ENCODE measurements at places on chromosomes 11 and 22. TPM values are rescaled to one million over a fixed set of nuclear protein-coding genes. Genes with fewer than 3 reads are reported as not detected.

- no peak for DNase-seq
Observed at GRCh38 chr11:2465202-2466068, 20.6 kb downstream of the KCNQ1 start.

DNA sequence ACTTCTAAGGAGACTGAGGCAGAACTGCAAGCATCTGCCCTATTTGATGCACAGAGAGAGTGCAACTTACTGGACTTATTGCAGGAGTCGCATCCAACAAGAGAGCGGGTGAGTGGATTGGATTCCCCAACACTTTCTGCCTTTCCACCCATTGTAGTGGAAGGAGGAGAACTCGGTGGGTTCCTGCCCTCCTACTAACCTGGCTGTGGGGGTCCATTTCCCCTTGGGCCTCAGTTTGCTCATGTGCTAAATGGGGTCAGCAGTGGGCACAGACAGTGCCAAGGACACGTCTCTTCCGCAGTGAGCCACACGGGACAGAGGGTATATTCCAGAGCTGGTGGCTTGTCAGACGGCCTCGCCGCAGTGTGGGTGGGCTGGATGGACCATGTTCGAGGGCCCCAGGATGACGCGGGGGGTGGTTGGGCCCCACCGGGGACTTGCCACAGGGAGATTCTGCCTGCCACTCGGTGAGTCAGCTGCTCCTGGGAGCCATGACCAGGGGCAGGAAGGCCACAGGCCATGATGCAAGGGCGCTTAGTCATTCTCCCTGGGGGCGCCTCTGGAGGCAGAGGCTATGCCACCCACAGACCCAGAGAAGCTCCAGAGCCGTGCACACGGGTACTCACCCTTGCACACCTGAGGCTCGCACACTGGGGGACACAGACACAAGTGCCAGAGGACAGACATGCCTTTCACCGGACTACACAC lies 8.2 kb downstream of the ALX4 start:
- DNase-seq, result no peak

- no peak for DNase-seq
Observed at GRCh38 chr11:43685440-43685839, 4.9 kb downstream of the HSD17B12 start.

DNA sequence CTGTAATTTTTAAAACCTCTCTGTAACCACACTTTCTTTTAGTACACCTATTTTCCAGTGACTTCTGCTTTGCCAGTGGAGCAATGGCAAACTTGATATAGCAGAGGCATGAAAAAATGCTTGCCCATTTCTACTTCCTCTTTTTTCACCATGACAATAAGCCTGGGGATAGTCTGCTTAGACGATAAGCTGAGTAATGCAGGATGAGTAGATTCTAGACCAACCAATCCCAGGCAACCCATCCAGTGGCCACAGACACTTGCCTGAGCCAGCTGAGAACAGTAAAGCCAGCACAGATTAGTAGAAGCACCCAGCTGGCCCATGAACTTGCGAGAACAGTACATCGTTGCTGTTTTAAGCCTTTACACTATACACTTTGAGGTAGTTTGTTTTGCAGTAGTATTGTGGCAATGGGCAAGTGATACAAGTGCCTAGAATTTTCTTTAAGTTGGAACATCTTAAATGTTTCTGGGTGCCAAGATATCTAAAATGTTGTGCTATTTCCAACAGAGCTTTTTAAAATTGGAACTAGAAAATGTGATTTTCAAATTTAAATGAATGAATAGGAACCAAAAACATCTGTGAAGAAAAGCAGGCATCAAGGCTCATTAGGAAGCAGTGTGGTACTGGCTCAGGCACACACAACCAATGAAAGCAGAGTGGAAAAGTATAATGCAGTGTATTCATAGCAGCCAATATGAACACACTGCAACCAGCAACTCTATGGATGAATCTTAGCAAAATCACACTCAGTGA lies 37.7 kb downstream of the DDI1 start:
- DNase-seq, result no peak

OR51M1 gene
- not detected for total RNA-seq

LMNTD2 gene
- 0.22 TPM for total RNA-seq

DNA sequence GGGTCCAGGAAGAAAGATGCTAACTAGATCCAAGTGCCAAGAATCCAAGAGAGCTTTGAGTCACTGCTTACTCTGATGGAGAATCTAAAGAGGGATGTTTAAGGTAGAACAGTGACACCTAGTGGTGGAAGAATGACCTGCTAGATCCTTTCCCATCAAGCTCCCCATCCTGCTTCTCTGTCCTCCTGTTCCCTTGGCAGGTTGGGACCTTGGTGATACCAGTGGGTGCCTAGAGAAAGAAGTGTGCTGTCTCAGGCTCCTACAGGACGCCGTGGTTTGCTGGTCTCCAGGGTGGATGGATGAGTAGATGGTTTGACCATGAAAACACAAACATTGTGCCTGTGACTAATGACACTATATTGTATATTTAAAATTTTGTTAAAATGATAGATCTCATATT lies 383.7 kb downstream of the TMEM135 start:
- DNase-seq, result no peak

DNA sequence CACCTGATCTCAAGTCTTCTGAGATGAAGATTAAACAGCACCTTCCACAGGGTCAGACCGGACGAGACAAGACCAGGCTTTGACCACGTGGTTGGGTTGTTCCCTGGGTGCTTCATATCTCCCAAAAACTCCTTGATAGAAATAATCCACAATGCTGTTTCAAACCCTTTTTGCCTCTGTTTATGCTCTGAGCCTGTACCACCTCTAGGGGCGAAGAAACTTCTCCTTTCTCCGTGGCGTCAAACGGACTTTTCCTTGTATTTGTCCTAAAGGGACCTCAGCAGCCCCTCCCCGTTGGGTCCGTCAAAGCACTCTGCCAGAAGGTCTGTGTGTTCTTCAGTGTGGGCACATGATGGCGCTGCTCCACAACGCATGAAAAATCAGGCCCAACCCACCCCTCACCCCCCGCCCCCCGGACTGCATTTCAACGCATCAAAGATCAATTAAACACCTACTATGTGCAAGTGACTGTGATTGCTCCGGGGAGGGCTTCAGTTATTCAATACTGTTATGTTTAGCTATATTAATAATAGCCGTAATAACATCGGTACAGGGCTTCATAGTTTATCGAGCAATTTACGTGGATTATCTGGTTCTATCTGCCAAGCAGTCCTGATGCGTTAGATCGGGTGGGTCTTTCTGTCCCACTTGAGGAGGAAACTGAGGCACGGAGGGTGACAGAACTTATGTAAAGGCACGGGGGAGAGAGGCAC lies 17.3 kb upstream of the EIF3D start:
- no peak for DNase-seq

DNA sequence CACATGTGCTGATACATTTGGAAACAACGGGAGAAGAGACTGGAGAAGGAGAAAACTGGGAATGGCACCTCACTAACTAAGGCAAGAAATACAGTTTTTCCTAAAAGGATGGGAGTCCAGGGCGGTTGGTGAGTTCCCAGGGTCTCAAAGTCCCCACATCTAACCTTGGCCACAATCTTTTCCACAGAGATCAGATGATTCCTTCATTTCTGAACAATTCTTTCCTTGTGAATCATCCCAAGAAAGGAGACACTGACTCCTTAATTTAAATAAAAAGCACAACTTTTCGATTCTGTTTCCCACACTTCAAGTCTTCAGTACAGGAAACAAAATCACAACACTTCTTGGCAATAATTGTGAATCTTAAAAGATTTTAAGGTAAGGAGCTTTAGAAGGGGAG lies 384.7 kb downstream of the DCDC1 start:
- DNase-seq, result no peak

GRCh38 chr11:9277176-9277575 lies 12.0 kb upstream of the DENND5A start:
- no peak for DNase-seq

GRCh38 chr11:112087212-112087611 lies 539 bp downstream of the SDHD start:
- DNase-seq, result no peak

- DNase-seq, result no peak
Observed at GRCh38 chr11:61921446-61921845, 4.1 kb upstream of the RAB3IL1 start.

DNA sequence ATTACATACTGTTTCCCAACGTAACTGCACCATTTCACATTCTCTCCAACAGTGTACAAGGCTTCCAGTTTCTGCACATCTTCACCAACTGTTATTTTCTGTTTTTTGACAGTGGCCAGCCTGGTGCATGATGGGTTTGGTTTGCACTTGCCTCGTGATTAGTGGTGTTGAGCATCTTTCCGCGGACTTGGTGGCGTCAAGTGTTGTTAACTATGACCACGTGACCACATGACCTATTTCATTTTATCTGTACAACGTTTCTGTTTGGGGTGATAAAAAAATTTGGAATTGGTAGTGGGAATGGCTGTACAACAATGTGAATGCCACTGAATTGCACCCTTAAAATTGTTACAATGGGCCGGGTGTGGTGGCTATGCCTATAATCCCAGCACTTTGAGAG lies 2.5 kb upstream of the YPEL1 start:
- no peak for DNase-seq

C11orf16 gene
- not detected for total RNA-seq

MOV10L1 gene
- total RNA-seq, result not detected

DNA sequence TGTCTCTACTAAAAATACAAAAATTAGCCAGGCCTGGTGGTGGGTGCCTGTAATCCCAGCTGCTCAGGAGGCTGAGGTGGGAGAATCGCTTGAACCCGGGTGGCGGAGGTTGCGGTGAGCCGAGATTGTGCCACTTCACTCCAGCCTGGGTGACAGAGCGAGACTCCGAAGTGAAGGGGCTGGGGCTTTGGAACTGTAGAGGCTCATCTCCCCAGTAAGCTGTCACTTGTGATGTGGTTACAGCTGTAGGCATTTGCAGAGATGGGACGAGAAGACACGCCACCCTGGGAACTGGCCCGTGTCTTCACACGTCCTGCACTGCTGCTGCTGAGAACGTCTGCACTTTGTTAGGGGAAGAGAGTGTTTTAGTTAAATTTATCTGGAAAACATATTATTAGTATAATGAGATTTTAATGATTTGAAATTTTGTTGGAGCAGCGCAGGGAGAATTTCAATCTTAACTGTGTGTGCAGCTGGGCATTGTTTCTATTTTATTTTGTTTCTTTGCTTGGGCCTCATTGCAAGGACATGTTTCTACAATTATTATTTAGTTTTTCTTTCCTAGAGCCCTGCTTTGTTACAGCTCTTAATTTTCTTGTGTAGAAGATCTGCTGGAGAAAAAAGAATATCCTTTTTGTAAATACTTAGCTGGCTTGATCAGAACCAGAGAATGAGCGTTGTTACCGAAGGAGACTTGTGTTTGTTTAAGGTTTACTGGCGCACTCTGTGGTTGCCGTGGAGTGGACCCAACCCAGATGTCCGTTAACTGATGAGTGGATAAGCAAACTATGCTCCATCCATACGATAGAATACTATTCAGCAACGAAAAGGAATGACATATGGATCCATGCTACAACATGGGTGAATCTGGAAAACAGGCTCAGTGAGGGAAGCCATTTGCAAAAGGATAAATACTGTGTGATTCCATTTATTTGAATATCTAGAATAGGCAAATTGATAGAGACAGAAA lies 18.4 kb downstream of the PARVB start:
- no peak for DNase-seq

GRCh38 chr22:31605851-31606585 lies 56.0 kb downstream of the PISD start:
- DNase-seq, result no peak

DNA sequence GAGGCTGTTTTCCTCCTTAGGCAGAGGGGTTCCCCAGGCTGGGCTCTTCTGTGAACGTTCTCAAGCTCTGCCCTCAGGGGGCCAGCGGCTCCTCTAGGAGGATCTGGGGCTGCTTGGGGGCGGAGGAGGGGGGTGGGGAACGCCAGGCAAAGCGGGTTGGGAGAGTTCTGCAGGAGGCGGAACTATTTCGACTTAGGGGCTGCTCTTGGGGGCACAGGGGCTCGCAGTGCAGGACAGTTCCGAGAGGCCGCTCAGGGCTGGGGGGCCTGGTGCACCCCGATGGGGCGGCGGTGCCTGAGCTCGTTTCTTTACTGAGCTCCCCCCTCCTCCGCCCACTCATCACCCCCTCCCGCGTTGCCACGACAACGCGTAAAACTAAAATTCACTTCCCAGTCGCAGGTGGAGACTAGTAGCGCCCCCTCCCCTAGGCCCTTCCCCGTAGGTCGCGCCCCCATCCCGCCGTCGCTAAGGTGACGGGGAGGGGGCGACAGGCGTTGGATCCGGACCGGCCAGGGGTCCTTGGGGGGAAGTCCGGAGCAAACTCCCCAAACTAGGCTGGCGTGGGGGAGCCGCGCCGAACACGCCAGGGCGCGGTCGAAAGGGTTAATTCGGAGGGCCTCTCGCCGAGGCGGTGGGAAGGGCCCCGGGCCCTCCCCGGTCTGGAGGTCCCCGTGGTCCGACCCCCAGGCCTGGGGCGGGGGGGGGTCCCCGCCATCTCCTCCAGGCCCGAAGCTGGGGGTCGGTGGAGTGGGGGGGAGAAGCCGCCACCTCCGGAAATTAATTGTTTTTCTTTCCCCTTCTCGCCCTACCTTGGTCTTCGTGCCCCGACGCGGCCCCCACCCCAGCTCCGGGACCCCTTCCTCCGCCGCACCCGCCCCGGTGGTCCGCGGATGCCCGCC lies 857 bp downstream of the SHANK3 start:
- no peak for DNase-seq

JAML gene
- 2.7 TPM for total RNA-seq

DNA sequence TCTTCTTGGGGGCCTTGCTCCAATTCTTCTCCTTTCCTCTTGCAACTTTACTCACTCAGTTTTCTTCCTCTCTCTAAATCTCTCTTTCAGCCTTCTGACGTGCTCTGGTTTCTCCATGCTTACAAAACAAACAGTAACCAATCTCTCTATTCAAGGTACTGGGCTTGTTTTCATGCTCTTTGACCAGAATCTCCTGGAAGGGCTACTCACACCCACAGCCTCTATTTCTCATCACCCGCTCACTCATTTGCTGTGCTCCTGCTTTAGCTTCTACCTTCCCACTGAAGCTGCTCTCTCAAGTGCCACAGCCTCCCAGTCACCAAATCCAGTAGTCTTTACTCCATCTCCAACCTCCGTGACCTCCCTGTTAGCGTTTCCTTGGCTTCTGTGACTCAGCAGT lies 60.4 kb downstream of the SERGEF start:
- no peak for DNase-seq

SCGB1D2 gene
- total RNA-seq, result 3.7 TPM

- DNase-seq, result no peak
Observed at GRCh38 chr11:23536907-23537306, 676.6 kb upstream of the CCDC179 start.

CRYBB2 gene
- not detected for total RNA-seq

DNA sequence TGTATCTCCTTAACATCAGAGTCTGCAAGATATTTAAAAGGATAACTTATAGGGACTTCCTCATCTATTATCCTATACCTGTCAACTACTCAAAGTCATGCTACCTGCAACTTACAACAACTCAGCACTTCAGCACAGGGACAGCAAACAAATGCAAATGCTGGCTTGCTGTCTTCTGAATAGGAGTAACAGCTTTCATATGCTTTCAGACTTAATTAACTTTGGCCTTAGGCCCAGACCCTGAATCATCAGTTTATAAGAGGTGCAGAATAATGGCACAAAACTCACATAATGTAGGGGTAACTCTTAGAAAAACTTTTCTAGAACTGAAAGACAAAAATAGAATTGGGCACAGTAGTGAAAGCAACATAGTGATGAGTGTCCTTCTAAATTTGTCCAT lies 953.4 kb downstream of the DLG2 start:
- no peak for DNase-seq

SLC37A2 gene
- total RNA-seq, result 3.8 TPM

AMOTL1 gene
- total RNA-seq, result 45.5 TPM

NLRX1 gene
- total RNA-seq, result 34.0 TPM
